ENCODE measurements at places on chromosomes 6 and 20.

GRCh38 chr20:10490706-10491105 is 55.6 kb downstream of the SLX4IP start:
- peak; percentile 30 for DNase-seq

- DNase-seq: no peak
These were observed 204.5 kb downstream of the KIF16B start for GRCh38 chr20:16368645-16369292.

GRCh38 chr20:37670351-37670791 is 23.5 kb upstream of the CTNNBL1 start:
- DNase-seq: no peak

- DNase-seq: no peak
These were observed 46.1 kb downstream of the SLC35B3 start for GRCh38 chr6:8389036-8389818.

- no peak for DNase-seq
These were observed 10.5 kb upstream of the SCUBE3 start for GRCh38 chr6:35203152-35203670.

GRCh38 chr20:57601737-57602136 is 18.5 kb downstream of the ZBP1 start:
- DNase-seq: no peak
